Foreskin fibroblast (primary cell): ENCODE measurements at places on chromosomes 4 and X.

GRCh38 chr4:119508281-119508680, 120.3 kb downstream of the PDE5A start:
- DNase-seq: no peak

GRCh38 chr4:76376534-76376933, 44.4 kb downstream of the CCDC158 start:
- DNase-seq: no peak

DNA sequence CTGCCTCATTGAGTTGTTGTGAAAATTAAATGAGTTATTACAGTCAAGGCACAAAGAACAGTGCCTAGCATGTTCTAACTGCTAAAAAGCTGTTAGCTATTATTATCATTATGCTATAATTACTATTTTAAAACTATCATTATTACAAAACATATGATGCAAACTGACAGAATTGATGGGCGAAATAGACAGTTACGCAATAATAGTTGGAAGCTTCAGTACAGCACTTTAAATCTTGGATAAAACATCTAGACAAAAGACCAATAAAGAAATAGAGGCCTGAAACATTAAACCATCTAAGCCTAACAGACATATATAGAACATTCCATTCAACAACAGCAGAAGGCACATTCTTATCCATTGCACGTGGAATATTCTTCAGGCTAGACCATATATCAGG, 73.0 kb downstream of the TAB3 start:
- DNase-seq: no peak

DNA sequence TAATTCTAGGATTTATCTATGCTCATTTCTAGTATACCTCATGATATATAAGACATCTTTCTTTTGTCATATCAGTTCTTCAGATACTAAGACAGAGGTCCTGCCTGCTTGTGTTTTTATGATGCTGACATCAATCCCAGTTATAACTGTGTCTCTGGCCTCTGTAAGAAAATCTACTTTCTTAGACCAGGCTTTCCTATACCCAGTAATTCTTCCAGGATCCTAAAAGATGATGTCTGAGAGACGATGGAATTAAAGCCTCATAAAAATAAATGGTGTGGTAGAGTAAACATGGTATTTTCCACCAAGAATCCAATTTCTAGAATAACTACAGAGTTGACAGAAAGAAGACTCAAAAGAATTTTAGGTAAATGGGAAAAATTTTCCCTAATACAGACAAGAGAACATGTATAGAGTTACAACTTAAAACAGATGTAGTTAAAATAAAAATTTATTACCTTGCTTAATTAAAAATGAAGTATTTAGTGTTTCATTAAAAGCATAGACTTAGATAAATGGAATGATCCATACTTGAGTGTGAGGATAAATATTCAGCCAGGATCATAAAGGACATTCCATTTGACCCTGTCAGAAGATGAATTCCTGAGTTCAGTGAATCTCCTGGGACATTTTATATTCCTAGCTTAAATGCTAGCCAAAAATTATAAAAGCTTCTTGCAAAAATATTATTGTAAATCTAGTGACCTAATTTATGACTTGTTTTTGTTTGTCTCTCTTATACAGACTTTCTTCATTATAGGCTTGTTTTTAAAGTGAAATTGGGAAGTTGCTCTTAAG, 137.4 kb downstream of the PDLIM5 start:
- peak; percentile 23 for DNase-seq

GRCh38 chr4:131603705-131604104, 1545.4 kb upstream of the PCDH10 start:
- no peak for DNase-seq

- no peak for DNase-seq
These were observed 513.7 kb downstream of the TLL1 start for GRCh38 chr4:166386491-166387360.

DNA sequence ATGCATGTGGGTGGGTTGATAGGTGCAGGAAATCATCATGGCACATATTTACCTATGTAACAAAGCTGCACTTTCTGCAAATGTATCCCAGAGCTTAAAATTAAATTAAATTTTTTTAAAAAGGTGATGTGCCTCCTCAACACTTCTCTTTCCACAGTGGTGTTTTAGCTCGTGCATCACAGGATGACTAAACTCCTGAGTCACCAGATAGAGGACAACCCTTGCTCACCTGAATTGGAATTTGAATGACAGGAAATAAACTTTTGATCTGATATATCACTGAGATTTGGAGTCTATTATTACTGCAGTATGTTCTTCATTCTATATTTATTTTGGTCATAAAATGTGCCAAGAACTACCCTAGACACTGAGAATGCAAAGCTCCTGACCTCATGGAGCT, 185.3 kb downstream of the MAPK10 start:
- no peak for DNase-seq

DNA sequence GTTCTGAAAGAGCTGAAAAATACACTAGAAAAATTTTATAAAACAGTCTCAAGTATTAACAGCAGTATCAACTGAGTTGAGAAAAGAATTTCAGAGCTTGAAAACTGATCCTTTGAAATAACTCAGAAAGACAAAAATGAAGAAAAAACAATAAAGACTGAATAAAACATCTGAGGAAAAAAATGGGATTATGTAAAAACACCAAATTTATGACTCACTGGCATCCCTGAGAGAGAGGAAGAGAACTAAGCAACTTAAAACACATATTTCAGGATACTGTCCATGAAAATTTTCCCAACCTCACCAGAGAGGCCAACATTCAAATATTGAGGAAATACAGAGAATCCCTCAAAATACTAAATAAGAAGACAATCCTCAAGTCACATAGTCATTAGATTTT, 22.9 kb downstream of the PABPC4L start:
- DNase-seq: no peak

DNA sequence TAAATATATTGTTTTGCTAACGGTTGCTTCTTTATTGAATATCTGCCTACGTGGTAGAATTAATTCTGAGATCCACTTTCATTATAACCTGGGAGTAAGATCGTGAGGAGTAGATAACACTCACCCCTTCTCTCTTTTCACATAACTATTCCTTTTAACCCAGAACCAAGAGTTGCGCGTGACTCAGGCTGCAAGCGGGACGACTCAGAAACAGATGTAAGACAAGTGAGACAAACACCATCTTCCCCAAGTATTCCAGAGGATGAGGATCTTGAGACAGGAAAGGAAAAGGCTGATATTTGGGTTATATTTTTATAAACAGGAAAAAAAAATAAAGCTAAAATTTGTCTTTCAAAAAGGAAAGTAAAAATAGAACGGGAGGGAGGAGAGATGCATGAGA, 318.8 kb upstream of the NOCT start:
- no peak for DNase-seq
